Right lobe of liver (tissue), 6 donors: ENCODE measurements at places on chromosomes 1 and 21.
A peak's percentile ranks its signal among the peaks of the same experiment; 100 is the strongest.

DNA sequence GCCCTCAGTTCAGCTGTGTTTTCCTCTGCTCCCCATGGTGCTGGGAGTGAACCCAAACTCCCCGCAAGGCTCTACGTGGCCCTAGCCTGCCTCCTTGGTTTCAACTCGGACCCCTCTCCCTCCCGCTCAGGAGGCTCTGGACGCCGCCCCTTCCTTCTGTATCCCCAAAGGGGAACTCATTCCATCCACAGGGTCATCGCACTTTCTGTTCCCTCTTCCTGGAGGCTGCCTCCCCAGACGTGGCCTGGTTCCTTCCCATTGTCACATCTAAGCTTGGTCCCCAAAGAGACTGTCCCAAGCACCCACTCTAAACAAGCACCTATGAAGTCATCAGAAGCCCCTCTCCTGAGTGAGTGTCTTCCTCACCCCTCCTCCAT lies 10.9 kb downstream of the KCNAB2 start:
- H3K4me3 ChIP-seq = no peak overlapping the region
- DNase-seq = no peak
- H3K27ac ChIP-seq = no peak overlapping the region
- no peaks in the 10 kb centered on the region for H3K4me1 ChIP-seq
- no peaks in the 10 kb centered on the region for H3K27me3 ChIP-seq
- H3K36me3 ChIP-seq = no peaks in the 10 kb centered on the region

GRCh38 chr1:31567956-31568570 lies 8.3 kb upstream of the TINAGL1 start:
- no peaks in the 10 kb centered on the region for H3K36me3 ChIP-seq
- H3K27ac ChIP-seq = no peak overlapping the region
- no peaks in the 10 kb centered on the region for H3K27me3 ChIP-seq
- H3K4me1 ChIP-seq = no peaks in the 10 kb centered on the region
- no peak overlapping the region for H3K4me3 ChIP-seq

DNA sequence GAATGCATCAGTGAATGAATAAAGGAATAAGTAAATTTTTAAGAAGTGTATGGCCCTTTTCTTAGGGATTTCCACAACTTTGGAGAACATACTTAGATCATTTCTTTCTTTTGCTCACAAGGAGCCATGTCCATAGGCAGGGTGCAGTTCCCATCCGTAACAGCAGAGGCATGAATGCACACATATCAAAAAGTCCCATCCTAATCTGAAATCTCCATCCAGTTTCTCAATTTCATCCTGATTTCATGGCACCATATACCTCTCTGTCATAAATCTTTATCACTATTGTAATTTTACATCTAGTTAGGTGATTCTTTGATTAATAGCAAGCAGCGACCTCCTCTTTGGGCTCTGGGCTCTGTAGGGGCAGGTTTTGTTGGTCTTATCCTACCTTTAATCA lies 359.2 kb downstream of the RRAGC start:
- DNase-seq = no peak
- no peaks in the 10 kb centered on the region for H3K4me1 ChIP-seq
- H3K36me3 ChIP-seq = no peaks in the 10 kb centered on the region
- no peak overlapping the region for H3K4me3 ChIP-seq
- no peak overlapping the region for H3K27ac ChIP-seq

- H3K36me3 ChIP-seq = no peaks in the 10 kb centered on the region
- H3K27me3 ChIP-seq = no peaks in the 10 kb centered on the region
- H3K4me3 ChIP-seq = no peak overlapping the region
- H3K4me1 ChIP-seq = no peaks in the 10 kb centered on the region
- no peak overlapping the region for H3K27ac ChIP-seq
Observed at GRCh38 chr1:164801246-164801731, 242.3 kb downstream of the PBX1 start.

- no peaks in the 10 kb centered on the region for H3K27me3 ChIP-seq
- H3K36me3 ChIP-seq = no peaks in the 10 kb centered on the region
- H3K27ac ChIP-seq = no peak overlapping the region
- no peak overlapping the region for H3K4me3 ChIP-seq
Observed at GRCh38 chr1:50661626-50662025, 238.4 kb upstream of the DMRTA2 start.

DNA sequence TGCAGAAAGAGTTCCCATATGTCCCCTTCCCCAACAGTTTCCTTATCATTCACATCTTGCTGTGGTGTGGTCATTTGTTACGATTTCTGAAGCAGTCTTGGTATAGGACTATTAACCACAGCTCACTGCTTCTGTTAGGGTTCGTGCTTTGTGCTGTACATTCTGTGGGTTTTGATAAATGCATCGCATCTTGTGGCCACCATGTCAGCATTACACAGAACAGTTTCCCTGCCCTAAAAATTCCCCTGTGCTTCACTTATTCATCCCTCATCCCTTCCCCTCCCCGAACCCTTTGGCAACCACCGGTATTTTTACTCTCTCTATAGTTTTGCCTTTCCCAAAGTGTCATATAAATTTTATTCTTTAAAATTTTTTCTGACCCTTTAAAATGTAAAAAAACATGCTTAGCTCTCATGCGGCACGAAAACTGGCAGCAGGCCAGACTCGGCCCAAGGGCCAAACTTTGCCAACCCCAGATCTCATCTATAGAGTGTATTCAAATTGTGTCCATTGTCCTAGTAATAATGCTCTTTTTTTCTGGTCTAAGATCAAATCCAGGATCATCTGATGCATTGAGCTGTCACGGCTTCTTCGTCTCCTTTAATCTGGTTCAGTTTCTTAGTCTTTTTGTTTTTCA lies 78.2 kb downstream of the SIM2 start:
- H3K27me3 ChIP-seq = no peaks in the 10 kb centered on the region
- DNase-seq = peak; percentile 18
- no peaks in the 10 kb centered on the region for H3K4me1 ChIP-seq
- H3K36me3 ChIP-seq = no peaks in the 10 kb centered on the region
- H3K27ac ChIP-seq = no peak overlapping the region
- H3K4me3 ChIP-seq = no peak overlapping the region

- H3K4me3 ChIP-seq = no peak overlapping the region
- H3K27me3 ChIP-seq = no peaks in the 10 kb centered on the region
- H3K27ac ChIP-seq = no peak overlapping the region
- no peaks in the 10 kb centered on the region for H3K36me3 ChIP-seq
Observed at GRCh38 chr1:157893686-157894085, 52.1 kb upstream of the CD5L start.

DNA sequence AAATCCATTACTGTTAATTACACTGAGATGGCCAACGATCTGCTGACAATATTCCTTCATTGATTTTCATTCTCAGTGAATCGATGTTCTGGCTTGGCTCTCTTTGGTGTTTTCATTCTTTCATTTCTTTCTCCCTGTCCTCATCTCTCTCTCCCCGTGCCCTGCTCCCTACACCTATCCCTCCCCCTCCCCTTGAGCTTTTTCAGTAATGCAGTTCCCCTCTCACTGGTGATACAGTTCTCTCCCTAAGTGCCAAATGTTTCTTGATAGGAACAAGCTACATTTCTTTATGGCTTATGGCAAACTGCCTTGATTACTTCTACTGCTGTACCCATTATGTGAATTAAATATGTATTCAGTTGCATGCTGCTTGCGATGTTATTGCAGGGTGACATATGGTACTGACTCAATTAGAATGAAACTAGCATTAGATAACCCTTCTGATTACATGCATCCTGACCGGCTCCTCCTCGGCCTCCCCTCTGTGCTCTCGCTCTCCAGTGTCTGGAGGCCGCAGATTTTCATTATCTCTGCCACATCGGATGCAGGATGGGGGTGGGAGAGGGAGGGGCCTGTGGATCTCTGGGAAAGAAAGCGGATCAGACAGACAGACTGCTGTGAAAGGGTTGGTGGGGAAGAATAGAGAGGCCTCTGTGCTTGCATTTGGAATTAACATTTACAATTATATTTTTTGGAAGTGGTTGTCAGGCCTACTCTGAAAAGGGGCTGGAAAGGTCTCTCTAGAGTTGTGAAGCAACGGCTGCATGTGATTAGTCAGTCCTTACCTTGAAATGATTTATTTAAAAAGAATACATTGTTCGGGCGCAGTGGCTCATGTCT lies 130.9 kb downstream of the PBX1 start:
- no peak overlapping the region for H3K27ac ChIP-seq
- H3K36me3 ChIP-seq = no peaks in the 10 kb centered on the region
- no peaks in the 10 kb centered on the region for H3K4me1 ChIP-seq
- H3K4me3 ChIP-seq = no peak overlapping the region

DNA sequence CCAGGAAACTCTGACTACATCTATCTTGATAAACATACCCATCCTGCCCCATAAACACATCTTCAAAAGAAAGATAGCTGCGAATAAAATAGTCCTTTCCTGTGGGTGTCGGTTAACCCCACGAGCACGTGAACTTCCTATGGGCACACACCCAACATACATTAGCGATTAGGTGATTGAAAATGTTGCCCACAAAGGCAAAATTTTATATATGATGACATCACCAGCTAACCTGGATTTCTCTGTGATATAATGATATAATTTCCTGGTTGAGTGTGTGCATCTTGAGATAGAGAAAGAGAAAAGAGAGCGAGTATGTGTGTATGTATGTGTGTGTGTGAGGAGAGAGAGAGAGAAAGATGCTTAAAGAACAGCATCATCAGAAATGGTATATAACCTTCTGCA lies 296.1 kb downstream of the PTPRC start:
- no peaks in the 10 kb centered on the region for H3K27me3 ChIP-seq
- H3K4me1 ChIP-seq = no peaks in the 10 kb centered on the region
- DNase-seq = no peak
- peak overlapping the region; percentile 51 for H3K4me3 ChIP-seq
- H3K36me3 ChIP-seq = no peaks in the 10 kb centered on the region

DNA sequence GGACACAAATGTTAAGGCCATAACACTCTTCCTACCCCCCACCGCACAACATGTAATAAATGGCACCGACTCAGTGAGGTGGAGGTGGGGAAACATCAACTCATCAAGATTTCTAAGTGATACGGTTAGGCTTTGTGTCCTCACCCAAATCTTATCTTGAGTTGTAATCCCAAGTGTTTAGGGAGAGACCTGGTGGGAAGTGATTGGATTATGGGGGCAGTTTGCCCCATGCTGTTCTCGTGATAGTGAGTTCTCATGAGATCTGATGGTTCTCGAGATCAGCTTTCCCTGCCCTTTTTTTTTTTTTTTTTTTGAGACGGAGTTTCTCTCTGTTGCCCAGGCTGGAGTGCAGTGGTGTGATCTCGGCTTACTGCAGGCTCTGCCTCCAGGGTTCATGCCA lies 51.0 kb upstream of the ACTL8 start:
- H3K4me1 ChIP-seq = no peaks in the 10 kb centered on the region
- H3K36me3 ChIP-seq = no peaks in the 10 kb centered on the region
- no peak overlapping the region for H3K27ac ChIP-seq
- DNase-seq = no peak

DNA sequence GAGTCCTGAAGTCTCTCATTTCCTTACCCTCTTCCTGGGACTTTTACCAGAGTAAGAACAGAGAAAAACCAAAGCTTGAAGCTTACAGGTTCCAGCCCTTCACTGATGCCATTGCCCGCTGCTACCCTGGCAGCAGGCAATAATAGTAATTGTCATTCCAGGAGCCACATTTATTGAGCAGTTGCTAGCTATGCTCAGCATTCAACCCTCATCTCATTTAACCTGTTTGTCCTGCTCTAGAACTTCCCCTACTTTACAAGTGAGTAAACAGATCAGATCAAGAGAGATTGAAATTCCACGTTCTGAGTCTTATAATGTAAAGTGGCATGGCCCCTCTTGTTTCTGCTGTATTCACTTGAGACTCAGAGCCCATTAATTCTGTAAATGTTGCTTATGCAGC lies 80.4 kb downstream of the ATP1A1 start:
- no peak overlapping the region for H3K4me3 ChIP-seq
- H3K27ac ChIP-seq = no peak overlapping the region
- no peaks in the 10 kb centered on the region for H3K4me1 ChIP-seq
- DNase-seq = no peak
- no peaks in the 10 kb centered on the region for H3K27me3 ChIP-seq
- H3K36me3 ChIP-seq = no peaks in the 10 kb centered on the region

DNA sequence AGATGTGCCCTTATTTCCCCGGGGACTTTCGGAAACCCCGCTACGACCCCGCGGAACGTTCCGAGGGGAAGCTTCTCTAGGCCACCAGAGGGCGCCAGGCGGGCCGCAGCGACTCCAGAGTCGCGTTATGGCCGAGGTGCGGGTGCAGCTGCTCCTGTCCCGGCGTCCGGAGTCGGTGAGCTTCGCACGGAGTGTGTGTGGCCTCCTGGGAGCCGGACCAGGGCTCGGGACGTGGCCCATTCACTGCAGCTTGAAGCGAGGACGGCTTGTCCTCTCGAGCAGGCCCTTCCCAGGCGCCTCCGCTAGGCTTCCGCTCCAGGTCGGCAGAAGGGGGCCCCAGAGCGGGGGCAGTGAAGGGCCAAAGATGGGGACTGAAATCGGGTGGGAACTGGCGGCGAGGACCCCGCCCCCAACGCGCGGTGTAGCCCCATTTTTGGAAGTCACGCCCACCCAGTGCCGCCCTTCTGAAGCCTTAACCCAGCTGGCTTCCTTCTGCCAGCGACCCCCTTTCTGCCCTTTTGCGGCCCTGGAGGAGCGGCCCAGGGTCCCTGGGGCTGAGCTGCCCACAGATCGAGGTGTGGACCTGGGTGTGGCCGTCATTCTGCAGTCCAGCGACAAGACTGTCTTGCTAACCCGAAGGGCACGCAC lies at the start of gene NUDT17:
NUDT17 (plus strand) TSS at position 117 of the 648 bp plus-strand sequence; CDS start at position 128, 11 bp downstream.
- H3K4me1 ChIP-seq = no peaks in the 10 kb centered on the region
- H3K27me3 ChIP-seq = no peaks in the 10 kb centered on the region
- H3K36me3 ChIP-seq = peaks cover 35% of the 10 kb centered on the region
- peak within 1 kb of the TSS; percentile 36 for H3K4me3 ChIP-seq
